ENCODE measurements at places on chromosomes 6 and 20.

GRCh38 chr6:104617591-104617990 is 242.1 kb downstream of the HACE1 start:
- DNase-seq: no peak

- DNase-seq: no peak
These were observed 61.6 kb downstream of the MTFR2 start for GRCh38 chr6:136188486-136188885.

DNA sequence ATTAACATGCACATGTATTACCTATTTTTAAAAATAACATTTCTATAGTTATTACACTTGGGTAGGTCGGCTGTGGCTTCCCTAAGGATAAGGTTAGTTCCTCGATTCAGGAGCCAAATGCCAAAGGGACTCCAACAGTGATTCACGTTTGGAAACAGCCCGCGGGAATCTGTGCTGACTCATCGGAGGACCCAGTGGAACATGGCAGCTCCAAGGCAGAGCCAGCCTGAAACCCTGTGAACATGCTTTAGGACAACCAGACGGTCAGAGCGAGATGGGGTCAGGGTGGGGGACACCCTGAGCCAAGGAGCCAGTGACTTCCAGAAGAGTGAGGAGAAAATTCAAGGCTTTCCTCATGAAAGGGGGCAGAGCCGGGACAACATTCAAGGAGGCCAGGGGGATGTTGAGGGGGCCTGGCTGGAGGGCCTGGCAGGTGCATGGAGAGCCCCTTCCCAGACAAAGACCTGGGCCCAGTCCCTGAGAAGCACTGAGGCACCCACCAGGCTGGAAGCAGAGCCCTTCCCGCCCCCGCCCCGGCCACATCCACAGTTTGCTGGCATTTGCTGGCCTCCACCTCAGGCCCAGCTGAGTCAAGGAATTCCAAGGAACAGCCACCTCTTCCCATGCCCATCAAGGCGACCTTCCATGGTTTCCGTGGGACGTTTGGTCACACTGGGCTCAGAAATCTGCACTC is 133.2 kb downstream of the SNX5 start:
- no peak for DNase-seq

DNA sequence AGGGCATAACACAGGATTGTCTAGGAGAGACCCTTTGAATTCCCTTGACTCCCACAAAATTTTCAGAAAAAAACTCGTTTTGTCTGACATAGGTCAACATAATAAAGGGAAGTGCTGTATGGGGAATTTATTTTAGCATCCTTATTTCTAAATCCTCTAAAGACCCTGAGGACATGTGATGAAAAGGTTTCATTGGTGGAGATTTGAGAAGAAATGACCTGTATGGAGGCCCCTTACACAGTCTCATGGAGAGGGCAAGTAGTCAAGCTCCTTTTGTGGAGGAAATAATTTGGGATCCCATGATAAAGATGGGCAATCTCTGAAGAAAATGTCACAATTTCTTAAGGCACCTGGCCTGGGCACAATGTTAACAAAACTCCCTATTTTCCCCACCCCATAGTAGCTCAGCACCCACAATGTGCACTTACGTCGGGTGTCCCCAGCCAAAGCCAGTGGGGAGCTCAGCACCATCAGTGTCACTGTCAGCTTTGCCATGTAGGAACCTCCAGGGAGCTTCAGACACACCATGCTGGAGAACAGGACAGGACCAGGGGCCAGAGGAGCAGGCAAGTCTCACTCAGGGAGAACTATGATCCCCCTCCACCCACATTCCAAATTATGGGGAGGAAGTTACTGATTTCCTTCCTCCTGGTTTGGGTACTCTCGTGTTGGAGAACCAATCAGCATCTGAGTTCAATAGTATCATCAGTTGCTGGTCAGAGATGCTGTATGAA is at the start of gene HLA-DRB5:
TSS of gene HLA-DRB5 (minus strand) at position 591 of the 734 bp plus-strand sequence. CDS start at position 528, 63 bp downstream.
- no peak for DNase-seq

DNA sequence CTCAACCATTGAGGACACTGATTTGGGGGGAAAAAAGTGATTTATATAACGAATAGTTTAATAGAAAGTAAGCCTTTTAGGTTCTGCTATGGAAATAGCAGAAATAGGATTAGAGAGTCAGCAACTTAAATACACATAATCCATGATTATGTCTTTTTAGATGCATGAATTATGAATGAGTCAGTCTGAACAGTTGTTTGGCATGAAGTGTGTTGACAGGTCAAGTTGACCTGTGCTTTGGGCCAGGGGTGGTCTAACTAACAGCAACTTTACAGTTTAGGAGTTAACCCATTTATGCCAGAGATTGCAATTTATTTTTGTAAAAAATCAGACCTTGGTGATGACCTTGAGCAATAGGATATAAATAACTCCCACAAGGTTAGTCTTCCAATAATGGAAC is 191.3 kb downstream of the MTFR2 start:
- DNase-seq: no peak
